ENCODE measurements at places on chromosomes 7 and 10. TPM values are rescaled to one million over a fixed set of nuclear protein-coding genes. Genes with fewer than 3 reads are reported as not detected.

- no peaks in the 10 kb centered on the region for H3K4me1 ChIP-seq
- H3K4me3 ChIP-seq = no peak overlapping the region
- no peak overlapping the region for H3K27ac ChIP-seq
- H3K27me3 ChIP-seq = no peaks in the 10 kb centered on the region
- H3K36me3 ChIP-seq = no peaks in the 10 kb centered on the region
Observed at GRCh38 chr10:93006435-93007039, 54.1 kb upstream of the CYP26C1 start.

The JAKMIP3 gene
- 0.83 TPM for total RNA-seq

DNA sequence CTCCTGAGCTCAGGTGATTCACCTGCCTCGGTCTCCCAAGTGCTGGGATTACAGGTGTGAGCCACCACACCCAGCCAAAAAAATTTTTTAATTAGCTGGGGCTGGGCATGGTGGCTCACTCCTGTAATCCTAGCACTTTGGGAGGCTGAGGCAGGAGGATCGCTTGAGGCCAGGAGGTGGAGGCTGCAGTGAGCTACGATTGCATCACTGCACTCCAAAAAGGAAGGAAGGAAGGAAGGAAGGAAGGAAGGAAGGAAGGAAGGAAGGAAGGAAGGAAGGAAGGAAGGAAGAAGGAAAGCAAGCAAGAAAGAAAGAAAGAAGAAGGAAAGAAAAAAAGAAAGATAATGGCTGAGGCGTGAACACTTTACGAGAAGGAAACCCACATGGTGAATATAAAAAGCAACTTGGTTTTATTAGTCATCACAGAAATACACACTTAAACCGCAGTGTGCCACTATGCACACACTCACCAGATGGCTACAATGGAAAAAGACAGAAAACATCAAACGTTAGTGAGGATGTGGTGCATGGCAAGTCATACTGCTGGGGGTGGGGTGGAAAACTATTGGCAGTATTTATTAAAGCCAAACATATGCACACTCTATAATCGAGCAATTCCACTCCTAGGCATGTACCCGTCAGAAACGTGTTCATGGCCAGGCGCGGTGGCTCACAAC lies 4.4 kb upstream of the CCL26 start:
- DNase-seq = peak; percentile 63
- H3K27ac ChIP-seq = peak overlapping the region; percentile 59
- peaks cover 31% of the 10 kb centered on the region for H3K4me1 ChIP-seq
- no peak overlapping the region for H3K4me3 ChIP-seq
- H3K27me3 ChIP-seq = peaks cover 12% of the 10 kb centered on the region

The SPAG6 gene
- total RNA-seq = 1.4 TPM

GRCh38 chr10:16779384-16779915 lies 37.8 kb downstream of the RSU1 start:
- H3K27me3 ChIP-seq = no peaks in the 10 kb centered on the region
- no peak overlapping the region for H3K4me3 ChIP-seq
- no peak overlapping the region for H3K27ac ChIP-seq
- peaks cover 30% of the 10 kb centered on the region for H3K4me1 ChIP-seq
- no peak for DNase-seq
- peaks cover 21% of the 10 kb centered on the region for H3K36me3 ChIP-seq

- no peak overlapping the region for H3K4me3 ChIP-seq
- no peak for DNase-seq
- H3K27ac ChIP-seq = no peak overlapping the region
- no peaks in the 10 kb centered on the region for H3K36me3 ChIP-seq
- H3K4me1 ChIP-seq = peaks cover 7% of the 10 kb centered on the region
Observed at GRCh38 chr10:68139448-68140272, 30.4 kb downstream of the MYPN start.

The CNNM1 gene
- total RNA-seq = 0.08 TPM

DNA sequence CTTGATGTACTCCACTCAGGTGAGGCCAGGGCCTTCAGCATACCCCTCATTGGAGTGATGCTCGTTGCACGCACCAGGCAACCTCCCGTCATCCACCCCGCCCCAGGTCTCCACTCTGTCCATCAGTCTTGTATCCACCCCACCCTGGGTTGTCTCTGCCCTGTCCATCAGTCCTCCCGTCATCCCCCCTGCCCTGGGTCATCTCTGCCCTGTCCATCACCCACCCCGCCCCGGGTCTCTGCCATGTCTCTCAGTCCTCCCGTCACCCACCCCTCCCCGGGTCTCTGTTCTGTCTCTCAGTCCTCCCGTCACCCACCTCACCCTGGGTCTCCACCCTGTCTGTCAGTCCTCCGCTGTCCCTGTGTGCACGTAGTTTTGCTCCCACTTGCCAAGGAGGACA lies 59.9 kb downstream of the WDR37 start:
- no peak overlapping the region for H3K4me3 ChIP-seq
- H3K27me3 ChIP-seq = no peaks in the 10 kb centered on the region
- peak; percentile 4 for DNase-seq
- no peak overlapping the region for H3K27ac ChIP-seq
- peaks cover 17% of the 10 kb centered on the region for H3K4me1 ChIP-seq
- peaks cover 85% of the 10 kb centered on the region for H3K36me3 ChIP-seq

GRCh38 chr10:28217848-28218247 lies 85.0 kb downstream of the MPP7 start:
- no peaks in the 10 kb centered on the region for H3K36me3 ChIP-seq
- DNase-seq = no peak
- H3K27me3 ChIP-seq = no peaks in the 10 kb centered on the region
- H3K27ac ChIP-seq = no peak overlapping the region
- no peak overlapping the region for H3K4me3 ChIP-seq

- peaks cover 10% of the 10 kb centered on the region for H3K4me1 ChIP-seq
- DNase-seq = no peak
- H3K36me3 ChIP-seq = peaks cover 45% of the 10 kb centered on the region
- no peak overlapping the region for H3K4me3 ChIP-seq
- no peaks in the 10 kb centered on the region for H3K27me3 ChIP-seq
Observed at GRCh38 chr10:11949152-11949551, 93.5 kb downstream of the UPF2 start.

GRCh38 chr10:26938578-26938977 lies 77.8 kb upstream of the ABI1 start:
- DNase-seq = no peak
- peaks cover 2% of the 10 kb centered on the region for H3K27me3 ChIP-seq
- peaks cover 7% of the 10 kb centered on the region for H3K4me1 ChIP-seq

GRCh38 chr10:48522011-48522765 lies 82.7 kb downstream of the ARHGAP22 start:
- peaks cover 49% of the 10 kb centered on the region for H3K27me3 ChIP-seq
- DNase-seq = no peak
- H3K4me3 ChIP-seq = no peak overlapping the region
- H3K4me1 ChIP-seq = peaks cover 10% of the 10 kb centered on the region
- no peaks in the 10 kb centered on the region for H3K36me3 ChIP-seq
- H3K27ac ChIP-seq = no peak overlapping the region

DNA sequence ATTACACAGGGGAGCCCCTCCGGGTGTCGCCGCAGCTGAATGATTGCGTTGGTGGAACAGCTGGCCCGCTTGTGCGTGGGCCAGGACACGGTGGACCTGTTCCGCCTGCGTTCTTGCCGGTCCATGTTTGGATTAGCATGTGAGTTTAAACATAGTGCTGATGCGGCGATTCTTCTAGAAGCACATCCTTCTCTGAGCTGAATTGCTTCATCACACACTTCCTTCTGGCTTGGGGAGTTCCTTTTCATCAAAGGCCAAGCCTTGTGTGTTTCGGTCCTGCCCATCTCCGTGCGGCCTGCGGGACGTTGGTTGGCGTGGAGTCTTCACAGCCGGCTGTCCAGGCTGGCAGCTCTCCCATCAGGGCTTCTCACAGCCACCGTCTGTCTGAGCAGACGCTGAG lies 45.5 kb upstream of the SLC29A4 start:
- no peak for DNase-seq
- H3K27ac ChIP-seq = no peak overlapping the region
- peaks cover 12% of the 10 kb centered on the region for H3K27me3 ChIP-seq
- peaks cover 12% of the 10 kb centered on the region for H3K4me1 ChIP-seq
- H3K36me3 ChIP-seq = no peaks in the 10 kb centered on the region

GRCh38 chr7:117212969-117213877 lies 109.6 kb downstream of the WNT2 start:
- no peak overlapping the region for H3K4me3 ChIP-seq
- H3K36me3 ChIP-seq = no peaks in the 10 kb centered on the region
- H3K27ac ChIP-seq = no peak overlapping the region
- DNase-seq = peak; percentile 47
- no peaks in the 10 kb centered on the region for H3K4me1 ChIP-seq

The GIMAP4 gene
- 277 TPM for total RNA-seq

The LMOD2 gene
- not detected for total RNA-seq

DNA sequence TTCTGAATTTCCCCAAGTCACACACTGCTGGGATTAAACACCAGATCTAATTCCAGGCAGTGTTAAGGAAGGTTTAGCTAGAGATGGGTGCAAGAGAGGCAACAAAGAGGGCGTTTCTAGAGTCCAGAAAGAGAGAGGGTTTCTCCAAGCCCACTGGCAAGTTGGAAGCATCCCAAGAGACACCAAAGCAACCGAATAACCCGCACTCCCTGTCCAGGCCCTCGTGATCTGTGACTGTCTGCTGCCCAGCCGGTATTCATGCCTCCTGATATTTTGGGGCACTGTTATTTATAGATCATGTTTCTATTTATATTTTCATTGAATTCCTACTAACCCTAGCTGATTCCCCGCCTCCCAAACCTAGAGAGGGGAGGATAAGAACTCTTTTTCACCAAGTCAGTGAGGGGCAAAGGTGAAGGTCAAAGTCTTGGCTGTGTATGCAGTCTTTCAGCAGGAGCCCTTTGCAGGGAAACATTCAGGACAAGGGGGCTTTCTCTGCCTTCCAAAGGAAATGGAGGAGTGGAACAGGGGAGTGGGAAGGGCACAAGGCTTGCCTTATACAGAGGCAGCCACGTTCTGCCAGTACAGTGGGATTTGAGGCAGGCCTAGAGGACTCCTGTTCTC lies 103.6 kb downstream of the SH3PXD2A start:
- DNase-seq = no peak
- no peak overlapping the region for H3K4me3 ChIP-seq
- no peak overlapping the region for H3K27ac ChIP-seq
- H3K4me1 ChIP-seq = peaks cover 48% of the 10 kb centered on the region

The FAM131B gene
- 1.2 TPM for total RNA-seq

GRCh38 chr10:31268444-31269303 lies 50.3 kb upstream of the ZEB1 start:
- H3K36me3 ChIP-seq = no peaks in the 10 kb centered on the region
- no peak overlapping the region for H3K4me3 ChIP-seq
- DNase-seq = no peak
- H3K27ac ChIP-seq = no peak overlapping the region
- H3K27me3 ChIP-seq = no peaks in the 10 kb centered on the region

The ANXA11 gene
- 273 TPM for total RNA-seq

The PLCE1 gene
- total RNA-seq = 0.08 TPM

The HYAL4 gene
- not detected for total RNA-seq

The TFPI2 gene
- total RNA-seq = not detected

DNA sequence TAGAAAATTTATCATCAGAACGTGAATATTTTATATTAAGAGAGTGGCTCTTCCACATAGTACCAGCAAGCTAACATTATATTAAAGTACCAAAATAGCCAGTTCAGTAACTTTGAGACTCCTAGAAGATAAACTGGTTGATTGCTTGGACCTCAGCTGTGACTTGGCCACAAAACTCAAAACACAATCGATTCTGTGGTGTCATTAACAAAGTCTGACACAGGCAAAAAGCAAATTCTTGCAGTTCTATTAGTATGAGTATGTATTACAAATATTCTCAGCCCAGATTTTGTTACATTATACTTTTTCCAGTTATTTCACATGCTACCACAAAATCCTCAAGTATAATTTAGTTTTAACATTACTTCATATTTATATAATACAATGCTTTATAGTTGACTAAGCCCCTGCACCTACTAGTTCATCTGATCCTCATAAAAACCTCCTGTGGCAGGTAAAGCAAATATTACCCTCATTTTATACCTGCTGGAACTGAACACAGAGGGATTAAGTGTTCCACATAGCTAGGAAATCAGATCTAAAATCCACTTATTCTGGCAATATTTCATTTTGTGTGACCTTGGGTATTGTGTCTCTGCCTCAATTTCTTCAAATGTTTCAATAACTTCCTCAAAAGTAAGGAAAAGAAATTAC lies 279.9 kb upstream of the MKLN1 start:
- H3K27me3 ChIP-seq = no peaks in the 10 kb centered on the region
- H3K4me3 ChIP-seq = no peak overlapping the region
- DNase-seq = no peak
- peaks cover 58% of the 10 kb centered on the region for H3K36me3 ChIP-seq
- H3K4me1 ChIP-seq = peaks cover 57% of the 10 kb centered on the region
- H3K27ac ChIP-seq = no peak overlapping the region

DNA sequence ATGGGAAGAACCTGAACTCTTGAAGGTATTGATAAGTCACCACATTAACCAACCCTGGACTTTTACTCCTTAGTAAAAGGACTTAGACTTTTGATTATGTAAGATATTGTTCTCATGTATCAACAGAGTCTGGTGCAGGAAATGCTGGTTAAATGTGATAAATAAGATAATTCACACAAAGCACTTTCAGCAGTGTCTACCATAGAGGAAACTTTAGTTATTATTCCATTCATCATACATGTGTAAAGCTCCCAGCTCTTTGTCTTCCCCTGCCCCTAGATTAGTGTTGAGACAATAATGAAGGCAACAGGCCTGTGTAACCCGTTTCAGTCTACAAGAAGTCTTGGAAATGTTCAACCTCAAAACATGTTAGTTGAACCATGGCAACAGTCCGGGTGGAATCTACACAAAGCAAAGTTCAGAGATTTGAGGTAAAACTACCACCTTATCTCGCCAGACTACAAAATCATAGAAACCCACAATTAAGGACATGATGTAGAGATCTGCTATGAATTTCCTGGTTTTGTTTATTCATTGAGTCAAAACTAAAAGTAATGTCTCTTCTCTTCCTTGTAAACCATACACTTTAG lies 109.9 kb upstream of the ADO start:
- H3K27me3 ChIP-seq = no peaks in the 10 kb centered on the region
- H3K36me3 ChIP-seq = peaks cover 7% of the 10 kb centered on the region
- H3K4me1 ChIP-seq = peaks cover 24% of the 10 kb centered on the region
- H3K4me3 ChIP-seq = no peak overlapping the region
- H3K27ac ChIP-seq = no peak overlapping the region
- no peak for DNase-seq

GRCh38 chr7:16055263-16055976 lies 365.9 kb downstream of the CRPPA start:
- H3K27ac ChIP-seq = no peak overlapping the region
- no peaks in the 10 kb centered on the region for H3K27me3 ChIP-seq
- H3K4me1 ChIP-seq = no peaks in the 10 kb centered on the region
- no peak for DNase-seq

Data from activated CD4-positive, alpha-beta memory T cell treated with anti-CD3 and anti-CD28 coated beads, Interleukin-2, amount 10 ng/mL, durations not matched to agents 7 days and 5 days (primary cell).